ENCODE measurements at places on chromosomes 1 and 21. TPM values are rescaled to one million over a fixed set of nuclear protein-coding genes. Genes with fewer than 3 reads are reported as not detected.

Gene NBPF6
- total RNA-seq = not detected

Gene ABCD3
- total RNA-seq = 29.8 TPM

Gene GUCA2B
- not detected for total RNA-seq

DNA sequence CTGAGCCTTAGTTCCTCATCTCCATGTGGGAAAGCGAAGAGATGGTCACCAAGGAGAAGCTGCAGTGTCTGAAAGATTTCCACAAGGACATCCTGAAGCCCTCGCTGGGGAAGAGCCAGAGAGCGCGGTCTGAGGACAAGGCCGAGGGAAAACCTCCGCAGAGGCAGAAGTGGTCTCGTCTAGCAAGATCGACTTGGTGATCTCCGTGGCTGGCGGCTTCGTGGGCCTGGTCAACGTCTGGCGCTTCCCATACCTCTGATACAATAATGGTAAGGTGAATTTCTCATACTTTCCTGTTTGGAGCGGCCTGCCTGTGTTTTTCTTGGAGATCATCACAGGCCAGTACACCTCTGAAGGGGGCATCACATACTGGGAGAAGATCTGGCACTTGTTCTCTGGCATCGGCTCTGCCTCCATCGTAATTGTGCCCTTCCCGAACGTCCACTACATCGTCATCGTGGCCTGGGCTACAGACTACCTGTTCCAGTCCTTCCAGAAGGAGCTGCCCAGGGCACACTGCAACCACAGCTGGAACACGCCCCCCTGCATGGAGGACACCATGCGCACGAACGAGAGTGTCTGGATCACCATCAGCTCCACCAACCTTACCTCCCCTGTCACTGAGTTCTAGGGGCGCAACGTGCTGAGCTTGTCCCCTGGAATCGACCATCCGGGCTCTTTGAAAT, 841.1 kb upstream of the TMPRSS15 start:
- no peak for DNase-seq
- H3K4me3 ChIP-seq = no peak overlapping the region
- H3K36me3 ChIP-seq = no peaks in the 10 kb centered on the region
- H3K4me1 ChIP-seq = no peaks in the 10 kb centered on the region
- H3K27me3 ChIP-seq = no peaks in the 10 kb centered on the region

DNA sequence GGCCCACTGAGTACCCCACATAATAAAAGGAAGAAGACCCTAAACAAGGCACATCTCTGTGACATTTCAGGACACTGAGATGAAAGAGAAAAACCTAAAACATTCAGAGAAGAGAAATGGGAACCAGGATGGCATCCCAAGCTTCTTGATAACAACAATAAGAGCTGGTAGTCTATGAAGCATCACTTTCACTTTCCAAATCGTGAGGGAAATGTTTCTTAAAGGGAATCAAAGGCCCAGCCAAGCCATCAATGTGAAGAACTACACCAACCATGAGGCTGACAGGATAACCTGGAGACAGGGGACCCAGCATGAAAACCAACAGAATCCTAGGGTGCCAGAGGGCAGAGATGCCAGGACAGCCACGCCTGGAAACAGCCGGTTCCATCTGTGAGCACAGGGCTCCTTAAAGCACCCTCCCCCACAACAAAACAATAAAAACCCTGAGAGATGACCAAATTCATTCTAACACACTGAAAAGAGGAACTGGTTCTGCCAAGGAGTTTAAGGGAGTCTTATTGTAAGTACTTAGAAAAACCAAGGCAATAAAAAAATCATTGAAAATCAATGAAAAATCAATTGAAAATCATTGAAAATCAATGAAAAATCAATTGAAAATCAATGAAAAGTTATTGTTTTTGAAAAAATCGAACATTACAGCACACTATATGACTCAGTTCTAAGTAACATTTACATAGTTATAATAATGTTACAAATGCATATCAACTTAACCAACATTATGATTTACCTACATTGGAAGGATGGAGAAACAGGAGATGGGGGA, 141.5 kb upstream of the ERG start:
- H3K36me3 ChIP-seq = no peaks in the 10 kb centered on the region
- DNase-seq = no peak
- H3K4me3 ChIP-seq = no peak overlapping the region
- no peaks in the 10 kb centered on the region for H3K27me3 ChIP-seq

DNA sequence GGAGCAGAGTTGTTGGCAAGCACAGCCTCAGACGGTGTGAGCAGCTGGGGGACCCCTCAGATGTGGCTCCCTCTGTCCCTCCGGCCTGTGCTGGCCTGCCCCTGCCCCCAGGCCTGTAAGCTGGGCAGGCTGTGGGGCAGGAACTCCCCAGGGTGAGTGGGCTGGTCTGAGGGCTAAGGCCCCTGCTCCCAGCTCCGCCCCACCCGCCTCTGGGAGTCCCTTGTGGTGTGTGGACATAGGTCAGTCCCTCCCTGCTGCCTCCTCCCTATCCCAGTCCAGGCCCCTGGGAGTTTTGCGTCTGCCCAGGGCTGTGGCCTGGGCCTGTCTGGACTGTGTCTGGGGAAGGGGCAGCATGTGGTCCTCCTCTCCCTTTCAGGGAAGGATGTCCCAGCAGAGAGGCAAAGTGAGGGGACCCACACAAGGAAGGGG, 3.6 kb upstream of the VWA1 start:
- DNase-seq = no peak
- H3K27me3 ChIP-seq = no peaks in the 10 kb centered on the region
- H3K27ac ChIP-seq = peak overlapping the region; percentile 78
- no peaks in the 10 kb centered on the region for H3K36me3 ChIP-seq

DNA sequence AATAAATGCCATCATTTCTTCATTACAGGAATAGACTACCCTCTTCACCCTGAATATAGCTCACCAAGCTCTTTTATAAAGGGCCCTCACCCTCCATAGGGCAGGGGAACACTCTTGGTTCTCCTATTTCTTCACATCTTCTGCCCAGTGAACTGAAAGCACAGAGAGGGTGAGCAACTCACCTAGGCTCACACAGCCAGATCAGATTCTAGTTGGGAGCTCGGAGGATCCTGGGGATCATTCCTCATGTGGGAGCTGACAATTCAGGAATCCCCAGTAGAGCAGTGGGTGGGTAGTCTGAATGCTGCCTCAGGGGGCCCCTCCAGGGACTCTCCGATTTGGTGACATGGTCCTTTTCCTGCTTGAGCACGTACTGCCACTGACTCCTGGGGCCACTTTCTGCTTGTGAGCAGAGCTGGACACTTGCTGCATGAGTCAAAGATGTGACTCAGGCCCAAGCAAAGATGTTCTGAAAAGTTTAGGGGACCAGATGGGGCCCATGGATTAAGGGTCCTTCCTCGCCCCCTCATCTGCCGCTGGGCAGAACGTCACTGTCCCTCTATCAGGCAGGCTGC, 63.7 kb upstream of the WNT4 start:
- H3K36me3 ChIP-seq = no peaks in the 10 kb centered on the region
- DNase-seq = no peak
- H3K27ac ChIP-seq = no peak overlapping the region

GRCh38 chr1:236774926-236775325, 20.2 kb upstream of the MTR start:
- no peaks in the 10 kb centered on the region for H3K4me1 ChIP-seq
- no peak overlapping the region for H3K27ac ChIP-seq
- no peak overlapping the region for H3K4me3 ChIP-seq
- no peak for DNase-seq

Measured in body of pancreas (tissue), 4 donors.